ENCODE measurements at places on chromosomes 13 and 19.
A peak's percentile ranks its signal among the peaks of the same experiment; 100 is the strongest.

DNA sequence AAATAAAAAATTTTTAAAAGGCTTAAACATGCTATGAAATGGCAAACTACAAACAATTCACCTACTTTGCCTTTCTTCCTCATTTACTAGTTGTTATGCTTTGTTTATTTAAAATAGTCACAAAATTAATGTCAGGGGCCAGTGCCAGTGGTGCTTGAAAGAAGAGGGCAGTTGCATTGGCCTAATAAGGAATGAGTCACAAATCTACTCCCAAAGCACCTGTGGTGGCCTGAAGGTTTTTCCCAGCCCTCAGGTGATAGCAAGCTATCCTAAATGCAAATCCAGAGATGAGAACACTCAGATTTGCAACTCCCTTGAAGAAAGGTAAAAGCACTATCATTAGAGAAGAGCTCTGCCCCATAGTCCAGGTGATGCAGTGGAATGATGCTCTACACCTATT, 103.6 kb downstream of the MBNL2 start:
- DNase-seq: no peak

GRCh38 chr19:45376045-45376724, 5.8 kb upstream of the ERCC2 start:
- DNase-seq: no peak

GRCh38 chr13:40484101-40484800, 182.2 kb downstream of the FOXO1 start:
- no peak for DNase-seq

- no peak for DNase-seq
These were observed at the start of gene PMIS2 for GRCh38 chr19:35585848-35586247. Gene PMIS2 (plus strand): TSS chr19:35586173. CDS start chr19:35586260, 87 bp downstream.

DNA sequence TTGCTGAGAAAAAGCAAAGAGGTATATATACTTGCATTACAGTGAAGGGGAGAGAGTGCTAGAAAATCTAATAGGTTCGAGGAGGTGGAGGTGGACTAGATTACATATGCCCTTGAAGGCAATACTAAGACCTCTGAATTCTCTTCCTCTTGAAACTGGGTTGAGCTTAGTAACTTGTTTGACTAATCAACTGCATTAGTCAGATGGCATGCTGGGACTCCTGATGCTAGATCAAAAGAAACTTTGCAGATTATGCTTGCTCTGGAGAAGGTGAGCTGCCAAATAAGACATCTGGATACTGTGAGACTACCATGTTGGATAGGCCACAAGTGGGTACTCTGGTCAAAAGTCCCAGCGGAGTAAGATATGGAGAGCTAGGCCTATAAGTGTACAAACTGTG, 331.3 kb downstream of the KLF5 start:
- no peak for DNase-seq

GRCh38 chr13:109783447-109783814, 3.0 kb downstream of the IRS2 start:
- DNase-seq: no peak

GRCh38 chr13:39463611-39464010, 139.4 kb downstream of the LHFPL6 start:
- DNase-seq: no peak

DNA sequence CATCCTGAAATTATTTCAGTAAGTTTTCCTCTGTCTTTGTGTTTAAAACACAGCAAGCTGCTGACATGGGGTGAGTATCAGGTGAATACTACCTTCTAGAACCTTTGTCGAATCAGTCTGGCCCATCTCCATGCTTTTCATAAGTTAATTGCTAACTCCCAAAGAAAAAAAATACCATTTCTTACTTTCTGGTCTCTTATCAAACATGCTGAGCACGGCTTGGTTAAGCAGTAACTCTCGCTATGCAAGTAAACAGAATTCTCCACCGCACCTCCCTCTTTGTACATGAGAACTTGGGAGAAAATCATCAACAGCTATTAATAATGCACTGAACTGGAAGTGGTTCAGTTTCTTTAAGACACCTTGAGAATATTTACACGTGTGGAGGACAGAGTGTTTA, 88.6 kb downstream of the FGF9 start:
- no peak for DNase-seq

- no peak for DNase-seq
These were observed 359.6 kb downstream of the FOXO1 start for GRCh38 chr13:40306817-40307216.

DNA sequence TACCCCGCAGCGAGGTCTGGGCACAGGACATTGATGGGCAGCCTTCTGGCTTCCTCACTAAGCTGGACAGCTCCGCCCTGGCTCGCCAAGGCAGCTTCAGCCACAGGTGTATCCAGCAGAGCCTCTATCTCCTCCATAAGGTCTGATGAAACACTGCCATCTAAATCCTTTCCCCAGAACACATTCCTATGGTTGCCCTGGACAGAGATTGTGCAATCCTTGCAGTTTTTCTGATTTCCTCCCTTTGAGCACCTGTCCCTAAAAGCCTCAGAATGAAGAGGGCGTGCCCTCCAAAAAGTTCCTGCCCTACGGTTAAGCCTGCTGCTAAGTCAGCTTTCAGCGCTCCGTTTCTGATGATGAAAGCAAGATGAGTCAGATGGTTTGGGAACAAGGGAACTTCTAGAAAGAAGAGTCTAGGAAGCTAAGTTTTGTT, 21.0 kb downstream of the CLEC4M start:
- DNase-seq: no peak

DNA sequence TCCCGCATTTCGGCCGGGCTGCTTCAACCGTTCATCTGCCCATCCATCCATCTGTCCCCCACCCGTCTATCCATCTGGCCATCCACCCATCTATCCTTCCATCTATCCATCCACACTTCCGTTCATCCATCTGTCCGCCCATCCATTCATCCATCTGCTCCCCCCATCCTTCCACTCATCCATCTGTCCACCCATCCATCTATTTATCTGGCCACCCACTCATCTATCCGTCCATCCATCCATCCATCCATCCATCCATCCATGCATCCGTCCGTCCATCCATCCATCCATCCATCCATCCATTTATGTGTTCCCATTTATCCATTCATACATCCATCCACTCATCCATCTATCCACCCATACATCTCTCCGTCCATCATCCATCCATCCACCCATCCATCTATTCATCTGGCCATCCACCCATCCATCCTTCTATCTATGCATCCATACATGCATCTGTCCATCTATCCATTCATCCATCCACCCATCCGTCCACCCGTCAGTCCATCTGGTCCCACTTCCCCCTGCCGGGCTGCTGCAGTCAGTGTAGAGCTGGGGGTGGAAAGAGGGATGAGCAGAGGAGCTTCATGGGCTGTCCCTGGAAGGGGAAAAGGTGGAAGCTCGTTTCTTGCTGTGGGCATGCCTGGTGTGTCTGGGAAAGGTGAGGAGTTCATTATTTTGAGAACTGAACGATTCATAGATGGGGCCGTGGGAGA, 722 bp downstream of the HSD11B1L start:
- no peak for DNase-seq

DNA sequence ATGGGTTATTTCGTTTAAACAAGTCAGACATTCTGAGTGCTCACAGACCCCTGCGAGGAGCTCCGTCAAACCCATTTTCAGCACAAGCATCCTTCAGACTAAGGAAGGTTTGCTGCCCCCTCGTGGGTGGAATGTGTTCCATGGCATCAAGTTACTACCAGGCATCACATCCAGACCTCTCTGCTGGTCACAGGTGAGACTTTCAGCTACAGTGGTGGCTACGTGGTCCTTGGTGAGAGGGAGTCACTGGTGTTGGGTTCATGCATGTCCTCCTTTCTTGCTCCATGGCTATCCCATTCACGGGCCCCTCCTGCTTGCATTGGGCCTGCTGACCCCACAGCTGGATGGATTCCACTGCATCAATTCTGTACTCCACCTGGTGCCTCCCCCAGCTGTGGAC, 9.1 kb upstream of the LILRB5 start:
- DNase-seq: peak; percentile 31

DNA sequence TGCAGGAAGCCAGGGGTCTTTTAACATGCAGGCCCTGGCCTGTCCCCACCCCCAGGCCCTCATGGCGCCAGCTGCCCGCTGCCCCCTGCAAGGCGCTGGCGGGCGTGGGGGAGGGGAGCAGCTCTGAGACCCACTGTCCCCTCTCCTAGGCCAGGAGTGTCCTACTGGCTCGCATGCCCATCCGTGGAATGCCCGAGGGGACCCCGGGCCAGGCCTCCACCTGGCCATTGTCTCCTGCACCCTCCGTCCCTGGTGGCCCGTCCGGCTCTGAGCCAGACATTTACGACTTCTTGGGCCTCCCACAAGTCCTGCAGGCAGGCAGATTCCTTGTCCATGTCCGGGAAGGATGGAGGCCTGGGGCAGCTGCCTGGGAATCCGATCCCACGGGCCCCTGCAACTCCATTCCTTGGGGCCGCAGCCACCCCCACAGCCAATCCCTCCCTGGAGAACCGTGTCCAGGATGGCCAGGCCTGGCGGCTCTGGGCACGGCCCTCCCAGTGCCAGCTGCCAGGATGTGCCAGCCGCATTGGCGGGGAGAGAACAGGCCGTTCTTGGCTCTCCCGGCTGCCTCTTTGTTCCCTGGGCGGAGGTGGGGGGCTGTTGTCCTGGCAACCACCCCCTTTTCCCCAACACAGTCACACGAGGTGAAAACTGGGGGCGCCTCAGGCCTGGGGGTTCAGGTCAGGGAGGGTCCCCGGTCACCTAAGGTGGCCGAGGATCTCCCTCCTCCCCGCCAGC, 10.5 kb upstream of the PLIN3 start:
- no peak for DNase-seq

GRCh38 chr19:51006406-51006805, 5.0 kb upstream of the KLK8 start:
- DNase-seq: no peak

DNA sequence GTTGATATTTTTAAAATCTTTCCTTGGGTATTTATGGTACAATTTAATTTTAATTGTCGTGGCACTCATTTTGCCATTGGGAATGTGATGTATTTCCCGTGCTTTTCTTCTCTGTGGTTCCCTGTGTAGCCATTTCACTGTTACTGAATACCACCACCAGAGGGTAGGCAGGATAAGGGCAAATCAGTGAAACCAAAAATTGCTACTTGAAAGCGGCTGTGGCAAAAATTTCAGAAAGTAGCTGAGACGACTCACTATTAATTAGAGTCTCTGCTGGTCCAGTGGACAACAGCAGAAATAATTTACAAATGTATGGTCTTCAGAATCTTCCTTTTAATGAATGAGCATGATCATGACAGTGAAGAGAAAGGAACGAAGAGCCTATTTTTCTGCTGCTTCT, 34.4 kb upstream of the MIR17HG start:
- no peak for DNase-seq

- DNase-seq: no peak
These were observed 12.8 kb downstream of the PSMC4 start for GRCh38 chr19:39983695-39984300.

- DNase-seq: no peak
These were observed 14.3 kb downstream of the VSTM2B start for GRCh38 chr19:29540114-29540513.

DNA sequence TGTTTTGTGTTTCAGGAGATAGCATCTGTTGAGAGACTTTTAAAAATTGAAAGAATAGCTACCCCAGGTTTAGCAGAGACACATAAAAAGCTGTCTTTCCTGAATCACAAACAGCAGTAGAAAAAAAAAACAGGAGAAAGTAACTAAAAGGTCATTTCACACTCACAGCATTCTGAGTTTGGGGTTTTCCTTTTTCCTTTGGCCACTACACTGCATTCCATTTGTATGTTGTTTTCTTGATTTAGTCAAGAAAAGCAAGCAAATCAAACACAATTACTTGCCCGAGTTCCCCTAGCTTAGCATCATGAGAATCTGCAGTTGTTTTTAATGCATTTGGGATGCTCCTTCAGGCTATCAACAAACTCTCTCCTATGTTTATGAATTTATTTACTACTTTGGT, 161.0 kb downstream of the KCTD12 start:
- no peak for DNase-seq

DNA sequence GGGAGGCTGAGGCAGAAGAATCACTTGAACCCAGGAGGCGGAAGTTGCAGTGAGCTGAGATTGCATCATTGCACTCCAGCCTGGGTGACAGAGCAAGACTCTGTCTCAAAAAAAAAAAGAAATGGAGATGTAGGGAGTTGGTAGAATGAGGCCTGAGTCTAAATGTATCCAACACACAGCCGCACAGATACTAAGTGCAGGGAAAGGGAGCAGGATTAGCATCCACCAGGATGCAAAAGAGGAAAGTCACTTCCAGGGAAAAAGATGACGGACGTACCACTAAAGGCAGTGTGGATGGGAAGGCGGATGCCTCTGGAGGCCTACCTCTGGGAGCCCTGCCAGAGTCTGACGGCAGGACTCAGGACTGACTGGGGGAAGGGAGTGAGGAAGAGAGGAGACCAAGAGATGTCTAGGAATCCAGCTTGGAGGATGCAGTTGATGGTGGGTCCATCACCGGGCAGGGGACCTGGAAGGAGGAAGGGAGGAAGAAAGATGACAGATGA, 6.8 kb downstream of the FAM98C start:
- no peak for DNase-seq

DNA sequence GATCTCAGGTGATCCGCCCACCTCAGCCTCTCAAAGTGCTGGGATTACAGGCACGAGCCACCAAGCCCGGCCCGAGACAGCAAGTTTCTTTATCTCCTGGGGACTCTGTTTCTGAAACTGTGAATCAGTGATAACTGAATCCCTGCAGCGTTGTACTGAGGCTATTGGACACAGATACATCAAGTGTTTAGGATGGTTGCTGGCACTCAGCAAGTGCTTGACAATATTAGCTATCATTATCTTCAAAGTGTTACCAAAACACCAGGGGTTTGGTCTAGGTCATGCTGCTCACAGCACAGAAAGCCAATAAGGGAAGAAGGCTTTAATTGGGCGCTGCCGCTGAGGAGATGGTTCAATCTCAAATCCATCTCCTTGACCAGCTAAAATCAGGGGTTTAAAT, 20.5 kb upstream of the PNMA8C start:
- no peak for DNase-seq

DNA sequence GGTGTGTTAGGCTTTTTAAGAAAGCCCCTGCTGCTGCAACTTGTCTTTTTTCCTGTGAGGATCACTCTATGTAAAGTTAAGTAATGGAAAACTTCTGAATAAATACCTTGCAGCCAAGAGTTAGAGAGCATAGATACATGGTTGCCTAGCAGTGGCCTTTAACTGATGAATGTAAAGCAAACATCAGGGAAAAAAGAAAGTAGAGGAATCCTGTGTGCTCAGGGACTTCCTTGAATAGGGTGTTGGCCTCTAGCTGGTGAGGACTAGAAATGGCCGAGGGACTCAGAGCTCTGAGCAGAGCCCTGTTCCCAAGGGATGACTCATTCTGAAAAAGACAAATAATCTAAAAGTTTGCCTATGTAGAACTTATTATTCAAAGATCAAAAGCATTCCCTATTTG, 135.7 kb downstream of the MIPEP start:
- no peak for DNase-seq

GRCh38 chr13:42333613-42334328, 61.8 kb downstream of the AKAP11 start:
- no peak for DNase-seq

DNA sequence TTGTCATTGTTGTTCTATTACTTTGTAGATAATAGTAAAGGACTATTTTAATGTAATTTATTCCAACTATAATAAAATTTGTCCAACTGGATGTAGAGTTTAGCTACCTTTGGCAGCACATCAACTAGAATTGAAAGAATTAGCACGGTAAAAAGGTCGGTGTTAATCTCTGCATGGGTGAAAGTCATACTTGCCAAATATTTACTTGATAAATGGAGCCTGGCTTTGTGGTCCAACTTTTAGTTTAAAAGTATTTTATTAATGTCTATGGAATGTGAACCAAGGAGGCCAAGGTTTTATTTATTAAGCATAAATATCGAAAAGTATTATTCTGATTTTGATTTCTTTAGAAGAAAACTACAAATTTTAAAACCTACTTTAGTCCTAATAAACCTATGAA, 1389.0 kb downstream of the PCDH9 start:
- no peak for DNase-seq

GRCh38 chr19:29680447-29680846, 15.2 kb downstream of the PLEKHF1 start:
- no peak for DNase-seq
